Effector memory CD4-positive, alpha-beta T cell (primary cell): ENCODE measurements at places on chromosomes 6 and 20.

GRCh38 chr20:49343246-49343645 is 65.4 kb upstream of the ZNFX1 start:
- DNase-seq: no peak

DNA sequence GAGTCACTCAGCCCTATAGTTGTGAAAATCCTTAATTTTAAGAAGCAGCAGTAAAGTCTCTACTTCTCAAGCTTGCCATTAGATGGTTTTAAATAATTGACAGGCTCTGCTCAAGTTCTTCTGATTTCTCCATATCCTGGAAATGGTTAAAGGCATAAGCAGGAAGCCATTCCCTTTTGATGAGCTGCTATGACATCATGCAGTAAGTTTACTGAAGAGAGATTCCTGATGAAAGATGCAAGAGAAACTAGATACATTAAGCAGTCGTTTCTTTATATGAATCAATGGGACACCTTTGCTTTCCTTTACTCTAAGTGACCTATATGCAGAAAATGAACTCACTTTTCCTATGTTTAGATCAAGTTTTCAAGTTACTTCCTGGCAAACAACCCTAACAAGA is 9.8 kb downstream of the POPDC3 start:
- no peak for DNase-seq

DNA sequence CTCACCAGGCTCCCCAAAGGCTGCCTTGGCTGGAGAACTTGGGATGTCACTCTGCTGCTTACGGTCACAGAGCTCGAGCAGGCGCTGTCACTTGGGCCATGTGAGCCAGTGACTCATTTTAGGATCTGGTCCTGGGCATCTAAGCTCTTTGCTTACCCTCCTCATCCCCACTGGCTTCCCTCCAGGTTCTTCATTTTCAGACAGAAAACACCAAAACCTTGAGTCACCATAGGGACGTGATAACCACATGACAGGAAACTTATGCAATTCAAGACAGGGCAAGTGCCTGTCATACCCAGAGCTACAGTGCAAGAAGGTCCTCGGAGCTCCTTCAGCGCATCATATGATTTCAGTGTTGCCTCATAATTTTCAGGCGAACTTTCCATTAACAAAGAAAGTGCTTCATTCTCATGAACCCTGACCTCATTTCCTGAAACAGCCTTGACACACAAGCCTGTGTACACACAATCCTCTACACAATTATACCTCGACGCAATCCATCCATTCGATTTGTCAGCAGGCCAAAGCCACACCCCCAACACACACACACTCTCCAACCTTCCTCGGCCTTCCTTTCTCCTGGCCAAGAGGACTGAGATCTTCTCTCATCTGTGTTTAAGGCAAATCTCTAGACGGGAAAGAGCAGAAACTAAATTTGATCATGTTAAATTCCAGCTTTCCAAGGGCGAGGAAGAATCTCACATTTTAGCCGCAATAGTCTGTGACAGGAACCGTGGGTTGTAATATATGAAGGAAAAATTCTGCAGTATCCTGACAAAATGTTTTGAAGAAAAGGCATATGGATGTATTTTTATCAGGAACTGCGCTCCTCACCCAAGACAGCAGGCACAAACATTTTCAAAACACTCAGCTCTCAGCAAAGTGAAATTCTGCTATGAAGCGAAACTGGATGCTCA is 25.3 kb downstream of the TBC1D7 start:
- DNase-seq: peak; percentile 3

DNA sequence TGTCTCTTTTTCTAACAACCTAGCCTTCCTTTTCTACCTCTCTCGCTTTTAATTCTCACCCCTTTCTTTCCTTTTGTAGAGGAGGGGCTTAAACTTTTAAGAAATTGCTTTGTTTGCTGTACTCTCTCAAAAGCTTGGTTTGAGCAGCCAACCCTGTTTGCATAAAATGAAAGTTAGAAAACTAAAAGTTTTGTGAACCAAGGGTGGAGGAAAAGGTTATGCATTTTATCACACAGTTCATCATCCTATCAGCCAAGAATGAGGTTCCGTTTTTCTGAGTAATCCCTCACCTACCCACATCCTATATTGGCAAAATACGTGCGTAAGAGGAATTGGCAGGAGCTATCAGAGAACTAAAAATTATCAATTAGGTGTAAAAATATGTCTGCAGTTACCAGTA is 42.8 kb upstream of the LOC128125822 start:
- no peak for DNase-seq

GRCh38 chr20:59812286-59813125 is 120.9 kb downstream of the SYCP2 start:
- no peak for DNase-seq
